ENCODE measurements at places on chromosomes 3 and 15.
A peak's percentile ranks its signal among the peaks of the same experiment; 100 is the strongest.

- DNase-seq: no peak
Observed at GRCh38 chr15:65033659-65034269, 4.3 kb upstream of the MTFMT start.

- DNase-seq: no peak
Observed at GRCh38 chr3:123611082-123611481, 26.2 kb upstream of the HACD2 start.

DNA sequence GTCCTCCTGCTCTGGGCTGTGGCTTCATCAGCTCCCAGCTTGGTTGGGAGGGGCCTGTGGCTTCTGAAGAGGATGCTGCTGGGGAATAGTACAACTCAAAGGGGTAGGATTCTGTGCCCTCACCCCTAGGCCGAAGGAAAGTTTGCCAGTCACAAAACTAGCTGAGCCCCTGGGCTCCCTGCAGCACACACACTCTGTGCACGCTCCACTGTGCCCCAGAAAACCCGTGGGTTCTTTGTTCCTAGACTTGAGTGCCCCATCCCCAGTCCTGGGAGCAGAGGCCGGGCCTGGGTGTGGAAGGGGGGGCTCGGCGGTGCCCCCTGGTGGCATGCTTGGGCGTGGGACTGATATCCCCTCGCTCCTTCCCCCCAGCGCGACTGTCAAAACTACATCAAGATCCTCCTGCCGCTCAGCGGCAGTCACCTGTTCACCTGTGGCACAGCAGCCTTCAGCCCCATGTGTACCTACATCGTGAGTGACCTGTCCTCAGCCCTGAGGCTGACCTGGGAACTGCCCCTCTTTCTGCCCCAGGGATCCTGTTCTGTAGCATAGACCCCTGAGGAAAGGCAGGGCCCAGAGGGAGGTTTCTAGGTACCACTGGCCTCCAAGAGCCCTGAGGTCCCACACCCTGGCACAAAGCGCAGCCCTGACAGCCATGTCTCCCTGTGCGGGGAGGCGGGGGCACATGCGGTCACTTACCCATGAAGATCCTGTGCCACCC lies 14.2 kb downstream of the CIB1 start:
- DNase-seq: peak; percentile 40

GRCh38 chr3:130904491-130904890 lies 10.6 kb downstream of the ATP2C1 start:
- DNase-seq: no peak

- DNase-seq: no peak
Observed at GRCh38 chr3:190552969-190553759, 39.3 kb downstream of the IL1RAP start.

DNA sequence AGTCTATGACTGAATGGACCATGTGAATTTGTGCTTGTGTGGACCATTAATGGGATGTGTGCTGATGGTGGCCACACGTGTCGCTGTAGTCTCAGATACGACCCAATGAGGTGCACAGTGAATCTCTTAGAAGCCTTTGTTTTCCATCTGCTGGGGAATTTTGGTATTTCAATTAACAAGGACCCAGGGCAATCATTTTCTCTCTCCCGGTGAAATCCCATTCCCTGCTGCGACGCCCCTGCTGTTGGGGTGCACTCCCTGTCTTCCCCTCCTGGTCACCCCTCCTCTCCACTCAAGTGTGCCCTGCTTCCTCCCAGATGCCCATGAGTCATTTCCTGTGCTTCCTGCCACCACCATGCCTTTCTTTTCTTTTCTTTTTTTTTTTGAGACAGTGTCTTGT lies 32.7 kb downstream of the EBLN2 start:
- no peak for DNase-seq

DNA sequence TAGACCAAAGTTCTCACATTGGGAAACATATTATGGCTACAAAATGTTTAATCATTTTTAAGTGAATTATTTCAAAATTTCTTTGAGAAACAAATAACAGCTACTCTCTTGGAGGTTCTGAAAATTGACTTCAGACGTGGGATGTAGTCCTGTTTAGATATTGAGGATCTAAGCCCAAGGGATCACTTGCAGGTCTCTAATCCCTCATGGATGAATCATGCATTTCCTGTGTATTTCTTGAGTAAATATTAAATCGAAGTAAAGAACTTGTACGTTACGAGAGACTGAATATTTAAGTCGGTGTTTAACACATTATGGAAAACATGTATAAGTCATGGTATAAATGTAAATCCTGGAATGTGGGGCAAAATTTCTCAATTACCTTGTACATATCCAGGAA lies 119.8 kb downstream of the EPHA3 start:
- no peak for DNase-seq

DNA sequence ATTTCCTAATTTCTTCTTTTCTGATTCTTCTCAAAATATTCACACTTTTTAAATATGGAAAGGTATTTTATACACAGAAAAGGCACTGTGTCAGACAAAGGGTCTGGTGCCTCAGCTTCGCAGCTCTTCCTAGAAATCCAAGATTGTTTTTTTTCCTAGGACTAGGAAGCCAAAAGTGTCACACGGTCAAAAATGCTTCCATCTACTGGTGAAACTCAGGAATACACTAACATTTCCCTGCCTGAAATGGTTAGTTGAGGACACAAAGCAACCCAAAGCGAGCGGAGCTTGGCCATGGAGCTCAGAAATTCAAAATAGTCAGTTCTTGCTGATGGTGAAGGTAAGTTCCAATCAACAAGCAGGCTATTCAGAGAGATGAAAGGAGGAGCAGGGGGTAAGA lies 426.5 kb upstream of the RASGRP1 start:
- DNase-seq: no peak
